ENCODE measurements at places on chromosomes 5 and 9.

- no peak for DNase-seq
Observed at GRCh38 chr5:56607551-56607950, 207.8 kb upstream of the MAP3K1 start.

GRCh38 chr5:163619273-163619934 lies 114.0 kb downstream of the MAT2B start:
- no peak for DNase-seq

GRCh38 chr5:471750-472058 lies 28.7 kb downstream of the EXOC3 start:
- DNase-seq: no peak

GRCh38 chr9:114138552-114138971 lies 16.8 kb upstream of the COL27A1 start:
- DNase-seq: no peak

DNA sequence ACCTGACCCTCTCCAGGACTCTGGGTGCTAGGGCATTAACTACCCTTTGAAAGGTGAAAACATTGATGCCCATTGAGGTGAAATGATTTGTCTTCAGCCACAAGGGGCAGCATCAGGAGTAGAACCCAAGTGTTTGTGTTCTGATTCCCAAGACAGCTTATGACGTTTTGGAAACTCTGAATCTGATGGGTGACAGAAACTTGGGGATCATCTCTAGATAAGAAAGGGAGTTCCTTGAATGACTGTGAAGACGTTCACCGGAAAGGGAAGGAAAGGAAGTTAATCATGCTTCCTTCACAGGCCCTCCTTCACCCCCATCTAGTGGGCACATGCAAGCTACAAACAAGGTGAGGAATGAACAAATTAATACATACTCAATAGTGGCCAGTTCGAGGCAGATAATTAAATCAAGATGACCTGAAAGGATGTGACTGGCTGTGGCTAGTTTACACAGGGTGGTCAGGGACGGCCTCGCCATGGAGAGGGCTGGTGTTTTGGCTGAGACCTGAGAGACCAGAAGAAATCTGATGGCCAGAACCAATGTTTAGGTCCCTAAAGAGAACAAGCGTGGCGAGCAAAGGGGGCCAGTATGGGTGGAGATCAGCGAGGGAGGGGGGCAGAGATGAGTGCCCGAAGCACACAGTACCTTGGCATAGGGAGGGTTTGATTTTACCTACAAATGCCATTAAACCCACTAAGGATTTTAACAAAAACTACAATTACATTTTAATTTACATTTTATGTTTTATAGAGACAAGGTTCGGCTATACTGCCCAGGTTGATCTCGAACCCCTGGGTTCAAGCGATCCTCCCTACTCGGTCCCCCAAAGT lies 937 bp upstream of the SLC26A2 start:
- DNase-seq: peak; percentile 75

DNA sequence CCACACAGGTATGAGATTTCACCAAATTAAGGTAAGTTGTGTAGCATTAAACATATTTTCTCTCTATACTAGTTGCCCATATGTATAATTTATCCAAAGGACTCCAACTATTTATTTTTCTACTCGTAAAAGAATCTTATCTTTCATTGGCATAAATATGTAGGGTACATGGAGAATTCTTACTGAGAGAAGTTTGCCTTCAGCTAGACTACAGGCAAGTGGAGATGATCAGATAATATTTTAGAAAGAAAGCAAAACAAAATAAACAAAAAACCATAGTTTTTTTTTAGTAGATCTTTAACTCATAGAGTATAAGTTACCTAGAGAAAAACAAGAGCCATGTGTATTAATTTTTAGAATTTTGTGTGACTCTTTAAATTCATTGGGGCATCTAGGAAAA lies 743.1 kb upstream of the ARRDC3 start:
- no peak for DNase-seq

- DNase-seq: no peak
Observed at GRCh38 chr9:86282979-86283535, 719 bp upstream of the ISCA1 start.
